Activated naive CD8-positive, alpha-beta T cell treated with anti-CD3 and anti-CD28 coated beads, Interleukin-2, amount 10 ng/mL, durations not matched to agents 7 days and 5 days (primary cell): ENCODE measurements at places on chromosomes 12 and 14.

- DNase-seq, result no peak
Observed at GRCh38 chr14:60085085-60085484, 6.6 kb upstream of the PCNX4 start.

DNA sequence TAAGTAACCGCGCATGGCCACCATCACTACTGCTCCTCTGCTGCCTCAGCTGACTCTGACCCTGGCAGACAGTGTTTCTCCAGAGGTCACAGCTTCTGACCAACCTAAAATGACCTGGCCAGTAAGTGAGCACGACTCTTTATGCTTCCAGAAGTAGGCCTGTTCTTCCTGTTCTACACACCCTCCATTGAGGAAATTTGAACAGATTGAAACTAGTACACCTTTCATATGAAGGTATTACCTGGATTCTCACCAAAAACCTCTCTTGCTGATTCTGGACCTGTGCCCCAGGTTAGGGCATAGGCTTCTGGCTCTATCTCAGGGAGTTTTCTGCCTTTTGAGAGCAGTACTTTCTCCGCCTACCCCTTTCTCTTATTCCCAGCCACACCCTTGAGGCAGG, 178.4 kb upstream of the FRMD6 start:
- DNase-seq, result no peak

DNA sequence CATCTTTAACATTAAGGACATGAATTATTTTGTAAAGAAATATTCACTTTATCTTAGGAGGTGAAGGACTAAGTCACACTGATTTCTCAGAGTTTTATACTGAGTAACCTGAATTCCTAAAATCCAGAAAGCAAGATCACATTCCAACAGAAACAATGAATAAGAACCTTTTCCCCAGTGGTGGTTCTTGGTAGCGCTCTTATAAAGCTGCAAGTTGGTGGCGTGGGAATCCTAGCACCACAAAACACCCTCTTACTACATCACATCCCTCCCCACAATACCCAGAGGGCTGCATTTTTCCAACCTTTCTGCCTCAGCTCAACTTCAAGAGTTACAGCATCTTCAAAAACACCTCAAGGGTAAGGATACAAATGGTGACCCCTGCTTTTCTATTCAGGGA, 44.0 kb upstream of the SMUG1 start:
- no peak for DNase-seq

DNA sequence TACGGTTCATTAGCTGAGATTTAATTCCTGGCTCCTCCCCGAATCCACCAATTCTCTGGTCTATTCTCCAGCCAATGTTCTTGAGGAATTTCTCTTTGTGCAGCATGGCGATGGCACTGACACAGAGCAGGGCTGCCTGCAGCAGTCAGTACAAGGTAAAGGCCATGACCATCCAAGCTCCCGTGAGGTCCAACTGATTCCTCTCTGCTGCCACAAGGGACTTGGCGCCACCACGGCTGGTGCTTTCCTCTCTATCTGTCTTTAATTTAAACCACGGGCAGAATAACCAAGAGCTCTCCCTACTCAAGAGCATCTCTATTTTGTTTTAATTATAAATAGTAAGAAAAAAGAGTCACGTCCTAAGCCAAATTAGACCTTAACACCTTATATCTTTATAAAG, 12.1 kb downstream of the TMEM116 start:
- no peak for DNase-seq

DNA sequence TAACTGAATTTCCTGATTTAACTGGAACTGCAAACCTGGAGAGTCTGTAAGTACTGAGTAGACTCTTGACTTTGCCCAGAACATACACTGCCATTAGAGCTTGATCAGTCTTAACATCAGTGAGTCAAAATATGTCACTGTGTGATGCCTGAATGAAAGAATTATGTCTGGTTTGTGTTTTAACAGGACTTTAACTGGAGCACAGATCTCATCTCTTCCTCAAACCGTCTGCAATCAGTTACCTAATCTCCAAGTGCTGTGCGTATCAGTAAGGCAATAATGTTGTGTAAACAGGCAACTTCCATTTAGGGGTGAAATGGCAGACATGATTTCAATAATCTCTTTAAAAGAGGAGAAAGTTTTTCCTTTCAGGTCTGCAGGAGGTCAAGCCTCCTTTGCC, 97.0 kb downstream of the ZFC3H1 start:
- DNase-seq, result no peak

GRCh38 chr14:89243741-89244140, 173.3 kb downstream of the FOXN3 start:
- DNase-seq, result no peak

DNA sequence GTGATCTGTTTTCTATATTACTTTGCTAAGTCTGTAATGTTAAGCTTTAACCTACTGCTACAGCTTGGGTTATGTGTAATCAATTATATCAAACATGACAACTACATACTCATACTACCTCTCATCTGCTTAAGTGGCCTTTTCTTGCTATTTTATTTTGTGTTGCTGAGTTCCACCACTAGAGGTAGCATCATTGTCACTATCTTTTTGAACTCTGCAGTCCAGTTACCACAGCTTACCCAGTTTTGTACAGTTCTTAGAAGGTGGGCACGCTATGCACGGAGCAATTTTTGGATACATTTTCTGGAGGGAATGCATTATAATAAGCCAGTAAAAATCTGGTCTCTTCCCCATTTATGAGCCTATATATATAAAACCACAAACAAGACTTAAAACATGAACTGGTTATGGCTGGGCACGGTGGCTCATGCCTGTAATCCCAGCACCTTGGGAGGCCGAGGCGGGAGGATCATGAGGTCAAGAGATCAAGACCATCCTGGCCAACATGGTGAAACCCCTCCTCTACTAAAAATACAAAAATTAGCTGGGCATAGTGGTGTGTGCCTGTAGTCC, 48.5 kb downstream of the SAV1 start:
- no peak for DNase-seq

GRCh38 chr14:81784084-81784483, 250.4 kb upstream of the SEL1L start:
- DNase-seq, result no peak

- DNase-seq, result no peak
Observed at GRCh38 chr12:46675736-46676135, 150.1 kb downstream of the SLC38A4 start.

DNA sequence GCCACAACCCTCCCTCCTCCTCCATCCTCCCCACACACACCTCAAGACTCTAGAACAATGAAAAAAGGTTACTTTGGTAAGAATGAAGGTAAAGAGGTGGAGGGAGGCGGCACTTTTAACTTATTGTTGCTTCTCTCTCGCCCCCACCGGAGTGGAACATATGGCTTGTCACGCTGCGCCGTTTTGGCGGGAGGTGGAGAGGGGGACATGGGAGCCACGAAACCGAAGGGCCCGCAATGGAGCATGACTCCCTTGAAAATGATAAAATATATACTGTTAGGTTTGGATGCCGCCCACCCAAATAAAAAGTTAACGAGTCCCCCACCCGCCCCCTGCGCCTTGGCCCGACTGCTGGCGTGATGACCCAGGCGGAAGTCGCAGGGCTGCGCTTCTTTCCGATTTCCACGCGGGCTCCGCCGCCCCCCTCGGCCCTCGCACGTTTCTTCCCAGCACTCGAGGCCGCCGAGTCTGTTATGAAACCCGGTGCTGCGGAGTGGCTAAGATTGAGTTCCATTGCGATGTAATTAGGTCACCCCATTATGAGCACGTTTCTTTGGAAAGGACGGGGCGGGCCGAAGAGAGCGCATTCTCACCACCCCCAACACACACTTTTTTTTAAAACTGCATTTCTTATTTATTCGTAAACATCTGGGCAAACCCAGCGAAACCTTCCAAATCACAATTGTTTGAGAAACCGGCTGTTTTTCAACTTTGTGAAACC, 1.4 kb upstream of the ZFP36L1 start:
- DNase-seq, result peak; percentile 79

DNA sequence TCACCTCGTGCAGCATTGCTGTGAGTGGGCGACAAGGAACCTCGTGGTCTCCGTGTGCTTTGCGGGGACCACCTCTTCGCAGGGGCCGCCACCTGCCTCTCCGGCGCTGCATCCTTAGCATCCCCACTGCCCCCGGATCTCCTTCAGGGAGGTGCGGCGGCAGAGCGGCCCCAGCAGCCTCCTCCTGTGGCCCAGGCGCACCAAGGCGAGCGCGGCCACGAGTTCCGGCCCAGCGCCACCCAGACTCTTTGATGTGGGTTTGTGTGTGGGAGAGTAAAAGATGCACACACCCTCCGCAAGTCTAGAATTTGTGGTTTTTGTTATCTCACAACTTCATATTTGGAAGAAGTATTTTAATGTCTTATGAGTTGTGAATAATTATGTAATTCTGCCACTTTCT, 118.8 kb upstream of the DIO3 start:
- DNase-seq, result peak; percentile 76

DNA sequence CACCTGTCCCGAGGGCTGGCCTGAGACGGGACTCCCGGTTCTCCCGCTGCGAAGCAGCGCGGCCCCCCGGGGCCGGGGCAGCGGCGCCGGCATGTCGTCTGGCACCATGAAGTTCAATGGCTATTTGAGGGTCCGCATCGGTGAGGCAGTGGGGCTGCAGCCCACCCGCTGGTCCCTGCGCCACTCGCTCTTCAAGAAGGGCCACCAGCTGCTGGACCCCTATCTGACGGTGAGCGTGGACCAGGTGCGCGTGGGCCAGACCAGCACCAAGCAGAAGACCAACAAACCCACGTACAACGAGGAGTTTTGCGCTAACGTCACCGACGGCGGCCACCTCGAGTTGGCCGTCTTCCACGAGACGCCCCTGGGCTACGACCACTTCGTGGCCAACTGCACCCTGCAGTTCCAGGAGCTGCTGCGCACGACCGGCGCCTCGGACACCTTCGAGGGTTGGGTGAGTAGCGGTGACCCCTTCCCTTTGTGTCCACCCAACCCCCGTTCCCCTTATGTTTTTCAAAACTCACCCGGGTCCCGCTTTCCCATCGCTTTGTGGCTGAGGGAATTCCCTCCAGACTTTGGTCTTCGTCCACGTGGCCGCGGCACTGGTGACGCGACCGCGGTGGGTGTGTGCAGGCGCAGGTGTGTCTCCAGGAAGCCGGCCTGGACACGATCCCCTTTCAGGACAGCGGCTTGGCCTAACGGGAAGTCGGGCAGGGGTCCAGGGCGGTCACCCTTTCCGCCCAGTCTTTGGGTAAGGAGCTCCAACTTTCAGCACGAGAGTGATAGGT, 826 bp downstream of the PRKCH start:
- DNase-seq, result peak; percentile 64

DNA sequence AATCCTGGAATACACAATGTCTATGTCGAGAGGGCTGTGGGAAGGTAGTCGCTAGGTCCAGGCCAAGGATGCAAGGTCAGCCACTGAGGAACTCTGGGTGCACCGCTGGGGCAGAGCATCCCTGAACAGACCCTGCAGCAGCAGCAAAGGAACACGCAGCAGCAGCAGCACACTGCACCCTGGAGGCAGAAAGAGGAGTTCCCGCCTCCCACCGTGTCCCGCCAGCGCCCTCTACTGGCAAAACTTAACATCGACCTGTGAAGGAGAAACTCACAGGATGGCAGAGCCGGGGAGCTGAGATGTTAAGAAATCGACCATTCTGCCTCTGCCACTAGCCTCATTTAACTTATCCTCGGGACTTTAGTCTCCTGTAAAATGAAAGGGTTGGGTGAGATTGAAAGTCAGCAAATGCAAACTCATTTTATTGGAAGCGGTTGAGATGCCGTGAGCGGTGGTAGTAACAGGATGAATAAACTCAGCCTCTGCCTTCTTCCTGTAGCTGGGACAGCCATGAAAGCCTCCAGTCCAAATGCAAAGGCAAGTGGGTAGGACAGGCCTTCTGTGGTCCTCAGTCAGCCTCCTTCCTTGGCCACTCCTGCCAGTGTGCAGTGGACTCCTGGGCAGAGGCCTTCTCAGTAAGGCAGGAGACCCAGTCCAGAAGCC, 45.6 kb downstream of the STAB2 start:
- peak; percentile 73 for DNase-seq

DNA sequence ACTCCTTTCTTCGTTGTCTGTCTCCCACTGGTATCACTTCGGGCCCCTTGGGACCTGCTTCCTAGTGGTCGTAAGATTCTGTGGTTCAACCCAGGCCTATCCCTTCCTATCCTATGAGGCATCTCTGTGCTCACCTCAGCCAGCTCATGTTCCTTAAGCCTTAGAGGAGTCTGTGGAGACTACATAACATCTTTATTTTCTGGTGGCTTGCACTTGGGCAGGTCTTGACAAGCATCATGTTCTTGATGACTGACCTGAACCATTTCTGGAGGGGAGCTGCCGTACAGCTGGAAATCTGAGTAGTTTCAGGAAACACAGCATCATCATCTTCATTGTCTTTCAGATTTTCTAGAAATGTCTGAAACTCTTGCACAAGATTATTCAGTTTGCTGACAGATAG, 69.3 kb downstream of the PPFIBP1 start:
- no peak for DNase-seq

DNA sequence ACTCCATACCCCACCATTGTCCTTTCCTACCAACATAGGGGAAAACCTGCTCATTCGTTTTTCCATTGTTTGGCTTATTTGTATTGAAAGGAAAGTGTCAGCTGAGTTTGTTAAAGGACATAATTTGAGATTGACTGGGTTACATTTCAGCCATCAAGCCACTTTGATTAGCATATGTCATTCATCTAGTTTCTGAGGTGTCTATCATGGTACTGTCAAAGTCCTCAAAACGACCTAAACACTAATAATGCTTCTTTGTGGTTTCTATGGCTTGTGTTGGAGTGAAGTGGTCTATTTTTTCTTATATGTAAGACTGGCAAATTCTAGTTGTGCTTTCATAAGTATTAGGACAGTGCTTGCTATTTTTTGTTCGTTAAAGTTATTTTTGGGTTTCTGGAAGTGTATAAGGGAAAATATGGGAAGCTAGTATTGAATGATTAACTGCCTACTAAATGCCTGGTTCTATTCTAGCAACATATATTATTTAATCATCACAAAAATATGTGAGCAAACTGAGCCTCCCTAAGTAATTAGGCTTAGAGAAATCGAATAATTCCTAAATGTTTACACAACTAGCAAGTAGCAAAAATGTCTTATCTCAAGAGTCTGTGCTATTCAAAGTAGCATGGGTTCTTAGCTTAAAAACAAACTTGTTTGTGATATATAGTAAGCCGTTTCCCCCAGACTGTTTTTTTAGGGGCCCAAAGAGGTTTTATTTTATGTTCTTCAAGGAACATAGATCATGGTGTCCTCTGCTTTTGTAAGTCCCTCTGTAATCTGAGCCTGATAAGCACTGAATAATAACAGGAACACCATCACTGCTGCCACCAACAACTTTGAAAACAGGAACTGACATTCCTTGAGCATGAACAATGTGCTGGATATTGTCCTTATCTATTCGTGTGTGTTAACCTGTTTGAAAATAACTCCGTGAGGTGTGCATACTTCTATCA, 67.1 kb downstream of the DERA start:
- no peak for DNase-seq

GRCh38 chr12:12839873-12840579, 26.9 kb downstream of the DDX47 start:
- no peak for DNase-seq

DNA sequence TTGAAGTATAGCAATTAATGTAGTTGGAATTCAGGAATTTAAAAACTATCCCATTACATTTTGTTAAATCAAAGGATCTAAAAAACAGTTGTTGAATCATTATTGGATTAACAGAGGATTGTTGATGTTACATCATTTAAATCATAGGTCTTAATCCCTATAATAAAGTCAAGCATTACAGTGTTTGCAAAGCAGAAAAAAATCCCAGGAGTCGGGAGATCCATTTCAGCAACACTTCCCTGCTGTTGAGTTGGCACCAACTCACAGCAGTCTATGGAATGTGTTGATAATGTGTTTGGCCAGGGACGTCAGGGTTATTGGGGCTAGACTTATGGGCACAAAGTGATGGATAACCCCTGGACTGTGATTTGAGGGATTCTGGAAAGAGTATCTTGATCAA, 99.1 kb upstream of the TMTC1 start:
- DNase-seq, result no peak

- no peak for DNase-seq
Observed at GRCh38 chr12:97763113-97763512, 300.5 kb downstream of the RMST start.
